ENCODE measurements at places on chromosomes 13 and 19. TPM values are rescaled to one million over a fixed set of nuclear protein-coding genes. Genes with fewer than 3 reads are reported as not detected.

- no peak for DNase-seq
- H3K4me1 ChIP-seq: no peaks in the 10 kb centered on the region
- no peaks in the 10 kb centered on the region for H3K36me3 ChIP-seq
- H3K27ac ChIP-seq: no peak overlapping the region
Observed at GRCh38 chr13:98676239-98676638, 76.2 kb downstream of the SLC15A1 start.

GRCh38 chr13:25778808-25779305, 273.0 kb downstream of the SHISA2 start:
- no peak overlapping the region for H3K27ac ChIP-seq
- H3K36me3 ChIP-seq: no peaks in the 10 kb centered on the region
- no peaks in the 10 kb centered on the region for H3K27me3 ChIP-seq
- no peak overlapping the region for H3K4me3 ChIP-seq

DNA sequence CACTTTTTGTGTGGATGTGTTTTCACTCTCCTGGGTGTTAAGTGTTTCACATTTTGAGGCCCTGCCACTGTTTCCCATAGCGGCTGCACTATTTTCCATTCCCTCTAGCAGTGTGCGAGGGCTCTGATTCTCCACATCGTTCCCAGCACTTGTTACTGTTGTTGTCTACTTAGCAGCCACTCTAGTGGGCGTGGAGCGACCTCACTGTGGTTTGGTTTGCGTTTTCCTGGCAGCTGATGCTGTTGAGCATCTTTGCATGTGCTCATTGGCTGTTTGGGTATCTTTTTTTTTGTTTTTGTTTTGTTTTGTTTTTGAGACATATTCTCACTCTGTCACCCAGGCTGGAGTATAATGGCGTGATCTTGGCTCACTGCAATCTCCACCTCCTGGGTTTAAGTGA, 14.4 kb downstream of the NAXD start:
- no peak overlapping the region for H3K27ac ChIP-seq
- peaks cover under 1% of the 10 kb centered on the region for H3K36me3 ChIP-seq
- no peak overlapping the region for H3K4me3 ChIP-seq
- H3K4me1 ChIP-seq: no peaks in the 10 kb centered on the region

Gene USHBP1
- 8.8 TPM for total RNA-seq

Gene C19orf85
- not detected for total RNA-seq

Gene EXOC3L2
- 0.64 TPM for total RNA-seq

Gene CLEC17A
- total RNA-seq: not detected

Gene GRIK5
- total RNA-seq: 1.9 TPM

Measured in breast epithelium (tissue), 4 donors.